ENCODE measurements at places on chromosomes 4 and X.

- DNase-seq: no peak
Observed at GRCh38 chrX:150700107-150700506, 6.9 kb downstream of the MTMR1 start.

DNA sequence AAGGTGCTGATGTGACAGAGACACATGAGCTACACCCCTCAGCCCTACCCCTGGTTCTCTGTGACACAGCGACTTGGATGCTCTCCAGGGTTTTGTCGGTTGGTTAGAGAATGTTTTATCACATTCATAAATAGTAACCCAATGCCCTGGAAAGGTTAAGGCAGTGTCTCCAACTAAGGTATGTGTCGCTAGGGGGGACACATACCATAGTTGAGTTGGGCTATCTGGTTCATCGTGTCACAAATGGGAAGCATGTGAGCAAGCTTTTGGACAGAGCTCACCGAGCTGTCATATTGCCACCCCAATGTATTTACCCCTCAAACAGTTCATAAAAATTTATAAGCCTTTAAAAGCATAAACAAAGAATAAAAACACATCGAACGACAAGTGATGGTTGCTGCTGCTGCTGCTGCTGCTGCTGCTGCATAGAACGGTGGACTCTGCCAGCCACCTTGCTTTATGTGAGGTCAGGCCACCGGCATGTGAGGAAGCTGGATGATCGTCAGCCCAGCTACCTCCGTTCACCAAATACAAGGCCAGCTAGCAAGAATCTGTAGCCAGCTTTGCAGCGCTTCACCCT, 55.9 kb downstream of the STOX2 start:
- DNase-seq: no peak

- no peak for DNase-seq
Observed at GRCh38 chrX:151543706-151544105, 19.8 kb upstream of the PASD1 start.

DNA sequence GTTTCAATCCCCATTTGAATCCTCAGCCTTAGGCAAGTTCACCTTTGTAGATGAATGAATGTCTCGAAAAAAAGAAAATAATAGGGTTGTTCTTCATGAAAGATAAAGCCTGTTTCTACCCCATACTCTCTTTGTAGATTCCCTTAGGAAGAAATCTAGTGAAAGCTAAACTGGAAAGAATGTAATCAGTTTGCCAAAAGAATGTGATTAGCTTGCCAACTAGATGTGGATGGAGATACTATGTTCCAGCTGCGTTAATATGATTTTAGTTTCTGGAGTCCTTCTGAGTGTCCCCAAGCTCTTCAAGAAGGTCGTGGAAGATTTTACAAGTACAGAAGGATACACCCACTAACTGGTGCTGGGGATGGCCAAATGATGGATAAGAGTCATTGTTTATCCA, 162.3 kb upstream of the EDNRA start:
- no peak for DNase-seq

DNA sequence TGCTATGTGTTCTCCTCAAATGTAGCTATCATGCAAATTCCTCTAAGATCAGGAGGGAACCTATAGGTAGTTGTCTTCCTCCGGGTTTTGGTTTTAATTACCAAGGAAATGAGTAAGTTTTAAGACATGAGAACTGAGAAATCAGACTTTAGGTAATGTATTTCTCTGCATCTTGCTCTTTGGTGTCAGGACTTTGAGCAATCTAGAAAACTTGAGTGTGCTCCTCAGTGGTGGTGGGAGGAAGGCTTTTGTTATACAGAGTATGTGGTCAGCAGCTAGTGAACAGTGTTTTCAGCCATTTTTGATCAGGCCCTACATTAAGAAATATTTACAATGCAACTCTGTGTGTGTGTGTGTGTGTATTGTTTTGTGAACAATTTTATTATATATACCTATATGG, 224.1 kb downstream of the KLHL13 start:
- DNase-seq: no peak

GRCh38 chrX:15882704-15883539, 28.3 kb upstream of the AP1S2 start:
- no peak for DNase-seq

DNA sequence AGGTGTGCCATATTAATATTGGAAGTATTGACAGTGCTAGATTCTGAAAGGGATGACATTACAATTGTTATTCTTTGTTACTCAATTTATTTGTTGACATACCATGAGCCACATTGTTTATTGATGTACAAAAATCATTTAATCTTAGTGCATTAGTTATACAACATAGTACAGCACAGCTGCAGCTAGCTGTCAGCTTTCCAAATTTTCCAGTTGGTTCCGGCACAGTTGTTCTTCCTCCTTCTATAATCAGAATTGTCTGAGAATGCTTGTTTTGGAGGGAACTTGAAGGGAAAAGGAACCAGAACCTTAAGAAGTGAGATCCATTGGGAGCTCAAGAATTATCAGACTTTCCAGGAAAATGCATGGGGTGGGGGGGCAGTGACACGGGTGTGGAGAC, 281.4 kb downstream of the ZIC3 start:
- no peak for DNase-seq

- DNase-seq: no peak
Observed at GRCh38 chr4:145333786-145334185, 147.9 kb upstream of the SMAD1 start.

- DNase-seq: no peak
Observed at GRCh38 chr4:6115746-6116586, 84.4 kb downstream of the JAKMIP1 start.

GRCh38 chr4:3426465-3427133, 15.2 kb upstream of the HGFAC start:
- DNase-seq: no peak

DNA sequence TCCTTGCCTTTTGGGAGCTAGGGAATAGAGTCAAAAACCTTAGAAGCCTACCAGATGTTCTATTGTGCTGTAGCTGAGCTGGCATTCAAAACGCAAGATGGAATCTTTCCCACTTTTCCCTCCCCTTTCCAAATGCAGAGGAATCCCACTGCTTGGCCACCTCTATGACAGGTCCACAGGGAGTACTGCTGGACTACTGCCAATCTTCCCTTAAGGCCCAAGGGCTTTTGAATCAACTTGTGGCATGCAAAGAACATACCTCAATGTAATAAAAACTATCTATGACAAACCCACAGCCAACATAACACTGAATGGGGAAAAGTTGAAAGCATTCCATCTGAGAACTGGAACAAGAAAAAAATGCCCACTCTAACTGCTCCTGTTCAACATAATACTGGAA, 139.2 kb upstream of the AGTR2 start:
- no peak for DNase-seq

DNA sequence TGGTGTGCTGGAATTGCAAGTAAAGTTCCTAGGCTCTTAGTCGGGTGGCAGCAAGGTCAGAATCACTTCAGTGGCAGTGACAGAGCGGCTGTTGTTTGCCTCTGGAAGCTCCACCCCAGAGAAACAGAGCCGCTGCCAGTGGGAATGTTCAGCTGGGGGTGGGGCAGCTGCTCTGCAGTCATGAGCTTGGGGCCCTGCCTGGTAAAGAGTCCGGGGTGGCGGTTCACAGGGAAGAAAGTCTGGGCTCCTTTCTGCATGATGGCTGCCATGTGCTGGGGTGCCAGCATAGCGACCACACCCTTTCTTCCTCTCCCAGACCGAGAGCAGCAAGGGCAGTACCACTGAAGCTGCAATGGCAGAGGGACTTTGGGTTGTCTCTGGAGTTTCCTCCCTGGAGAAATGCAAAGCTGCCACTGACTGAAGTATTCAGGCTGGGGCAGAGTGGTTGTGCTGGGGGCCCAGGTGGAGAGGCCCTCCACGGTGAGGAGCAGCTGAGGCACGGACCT, 108.8 kb upstream of the CENPE start:
- DNase-seq: no peak

DNA sequence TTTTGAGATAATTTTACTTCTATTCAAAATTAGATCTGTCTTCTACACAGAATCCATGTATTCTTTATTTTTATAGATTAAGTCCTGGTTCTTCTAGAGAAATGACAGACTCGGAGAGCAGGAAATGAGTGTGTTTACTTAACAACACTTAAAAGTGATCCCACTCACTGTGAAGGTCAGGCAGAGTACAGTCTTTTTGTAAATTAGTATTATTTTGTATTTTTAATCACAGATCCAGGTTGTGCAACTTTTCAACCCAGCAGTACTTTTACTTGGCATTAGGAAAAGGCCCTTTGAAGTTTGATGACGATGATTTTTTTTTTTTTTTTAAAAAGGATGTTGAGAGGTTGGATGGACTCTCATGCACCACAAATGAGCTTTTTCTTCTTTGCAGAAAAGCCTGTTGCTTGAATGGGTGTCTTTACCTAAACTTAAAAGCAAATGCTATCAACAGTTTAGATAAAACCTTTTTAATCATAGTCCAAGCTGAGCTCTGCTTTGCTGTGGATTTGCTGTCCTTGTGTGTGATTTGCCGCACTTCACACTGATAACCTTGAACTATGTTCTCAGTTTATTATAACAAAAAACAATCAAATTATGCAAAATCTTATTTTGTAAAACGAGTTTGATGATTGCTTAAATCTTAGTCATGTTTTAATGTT, 114.1 kb downstream of the MXRA5 start:
- no peak for DNase-seq

GRCh38 chrX:153595859-153596857, 2.8 kb downstream of the CCNQ start:
- no peak for DNase-seq

- no peak for DNase-seq
Observed at GRCh38 chr4:185282968-185283367, 73.6 kb downstream of the SNX25 start.

DNA sequence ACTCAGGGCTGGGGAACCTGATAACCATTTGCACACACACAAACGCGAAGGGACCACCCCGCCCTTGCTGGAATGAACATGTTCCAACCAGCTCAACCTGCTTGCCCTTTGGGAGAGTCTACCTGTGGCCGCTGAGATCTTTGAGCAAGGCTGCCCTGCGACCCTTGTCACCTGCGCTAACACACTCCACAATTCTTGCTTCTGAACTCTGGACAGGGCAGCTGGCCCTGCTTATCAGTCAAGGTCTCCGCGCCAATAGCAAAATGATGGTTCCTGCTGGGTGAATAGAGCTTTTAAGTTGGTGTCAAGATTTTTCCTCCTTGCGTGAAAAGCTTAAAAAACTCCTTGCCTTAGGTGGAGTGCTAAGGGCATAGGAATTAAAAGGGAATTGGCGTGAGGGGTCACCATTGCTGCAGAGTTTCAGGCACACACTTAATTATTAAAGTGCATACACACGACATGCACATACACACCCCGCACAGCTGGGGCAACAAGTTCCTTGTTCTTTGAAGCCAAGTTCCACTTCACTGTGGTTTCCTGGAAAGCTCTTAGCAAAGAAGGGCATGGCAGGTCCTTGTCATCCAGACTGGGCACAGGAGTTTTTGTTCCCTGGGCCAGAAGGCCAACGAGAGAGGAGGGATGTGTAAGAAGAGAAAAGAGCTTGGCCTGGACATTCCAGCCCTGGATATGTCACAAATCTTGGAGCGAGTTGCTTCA, 207.7 kb downstream of the STIM2 start:
- no peak for DNase-seq

- no peak for DNase-seq
Observed at GRCh38 chr4:136922066-136922465, 610.2 kb downstream of the PCDH18 start.
